ENCODE measurements at places on chromosomes 4 and X.

GRCh38 chr4:120070196-120070595 lies 3.5 kb upstream of the MAD2L1 start:
- DNase-seq = no peak

DNA sequence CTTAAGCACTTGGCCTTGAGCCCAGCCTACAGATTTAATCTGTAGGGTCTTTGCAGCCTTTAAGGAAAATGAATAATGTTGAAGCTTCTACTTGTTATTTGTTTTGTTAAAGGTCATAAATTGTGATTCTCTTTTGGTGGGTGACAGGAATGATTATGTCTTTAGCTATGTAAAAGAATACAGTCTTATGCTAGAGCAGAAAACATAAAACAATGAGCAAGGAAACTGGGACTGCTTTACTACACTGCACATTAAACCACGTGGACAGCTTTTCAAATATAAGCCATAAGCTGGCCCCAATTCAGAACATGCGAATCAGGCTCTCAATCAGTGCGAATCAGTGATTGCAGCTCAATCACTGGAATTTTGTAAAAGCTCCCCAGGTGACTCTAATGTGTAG lies 40.9 kb upstream of the TBC1D19 start:
- peak; percentile 13 for DNase-seq

- no peak for DNase-seq
Measured at GRCh38 chr4:35250761-35251160, 993.6 kb downstream of the ARAP2 start.

GRCh38 chr4:28562913-28563312 lies 1702.3 kb downstream of the STIM2 start:
- DNase-seq = no peak

- no peak for DNase-seq
Measured at GRCh38 chrX:37872303-37872655, 24.9 kb upstream of the DYNLT3 start.

DNA sequence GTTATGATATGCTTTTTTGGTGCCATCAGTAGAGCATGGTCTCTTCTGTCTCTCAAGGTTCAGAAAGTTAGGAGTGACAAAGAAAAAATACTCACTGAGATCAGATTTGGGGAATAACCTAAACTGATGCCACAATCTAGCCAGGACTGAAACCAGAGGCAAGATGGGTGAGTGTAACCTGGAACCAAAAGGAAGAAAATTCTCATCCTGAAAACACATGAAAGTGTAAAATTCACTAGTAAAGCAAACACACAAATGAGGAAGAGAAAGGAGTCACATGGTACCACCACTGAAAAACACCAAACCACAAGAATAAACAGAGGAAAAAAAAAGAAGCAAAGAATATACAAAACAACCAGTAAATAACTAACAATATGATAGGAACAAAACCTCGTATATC lies 96.4 kb downstream of the ANXA10 start:
- DNase-seq = no peak

GRCh38 chr4:164955107-164955805 lies 22.2 kb downstream of the TRIM61 start:
- no peak for DNase-seq

DNA sequence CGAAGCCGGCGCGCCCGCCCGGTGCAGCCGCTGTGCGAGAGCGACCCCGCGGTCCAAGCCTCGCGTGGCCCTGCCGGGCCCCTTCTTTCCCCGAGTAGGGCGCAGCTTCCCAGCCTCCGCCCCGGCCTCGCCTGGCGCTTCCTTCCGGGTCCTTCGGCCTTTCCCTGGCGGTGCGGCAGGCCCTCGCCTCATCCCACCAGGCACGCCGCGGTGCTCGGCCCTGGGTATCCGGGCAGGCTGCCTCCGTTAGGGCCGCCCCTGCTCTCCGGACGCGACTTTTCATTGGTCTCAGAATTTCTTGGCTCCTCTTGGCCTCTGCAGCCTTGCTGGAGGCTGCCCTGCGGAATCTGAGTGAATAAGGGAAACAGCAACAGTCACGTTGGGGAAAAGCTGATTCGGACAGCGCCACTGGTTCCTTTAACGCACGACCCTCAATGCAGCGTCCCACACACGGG lies 429 bp downstream of the UVSSA start:
- DNase-seq = peak; percentile 65

- no peak for DNase-seq
Measured at GRCh38 chr4:108954880-108955279, 192.0 kb upstream of the ETNPPL start.

GRCh38 chr4:81343046-81343445 lies 128.0 kb upstream of the PRKG2 start:
- no peak for DNase-seq

GRCh38 chrX:68894513-68895340 lies 65.9 kb downstream of the EFNB1 start:
- no peak for DNase-seq

DNA sequence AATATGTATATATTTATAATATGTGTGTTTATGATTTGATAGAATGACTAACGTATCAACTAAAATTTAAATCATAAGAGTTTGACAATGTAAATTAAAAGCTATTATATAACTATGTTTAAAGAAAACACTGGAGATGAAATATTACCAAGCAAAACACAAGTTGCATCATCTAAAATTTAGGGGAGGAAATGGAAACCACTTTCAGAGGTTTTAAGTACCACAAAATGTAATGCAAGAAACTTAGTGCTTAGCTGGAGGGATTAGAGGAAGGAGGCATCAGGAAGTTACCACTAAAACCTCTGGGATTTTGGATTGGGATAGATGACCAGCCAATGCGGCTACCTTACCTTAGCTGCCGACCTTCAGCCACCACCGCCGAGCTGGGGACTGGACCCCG lies 1192.1 kb upstream of the PRKX start:
- DNase-seq = no peak

GRCh38 chrX:40832723-40833122 lies 97.4 kb upstream of the MED14 start:
- no peak for DNase-seq

DNA sequence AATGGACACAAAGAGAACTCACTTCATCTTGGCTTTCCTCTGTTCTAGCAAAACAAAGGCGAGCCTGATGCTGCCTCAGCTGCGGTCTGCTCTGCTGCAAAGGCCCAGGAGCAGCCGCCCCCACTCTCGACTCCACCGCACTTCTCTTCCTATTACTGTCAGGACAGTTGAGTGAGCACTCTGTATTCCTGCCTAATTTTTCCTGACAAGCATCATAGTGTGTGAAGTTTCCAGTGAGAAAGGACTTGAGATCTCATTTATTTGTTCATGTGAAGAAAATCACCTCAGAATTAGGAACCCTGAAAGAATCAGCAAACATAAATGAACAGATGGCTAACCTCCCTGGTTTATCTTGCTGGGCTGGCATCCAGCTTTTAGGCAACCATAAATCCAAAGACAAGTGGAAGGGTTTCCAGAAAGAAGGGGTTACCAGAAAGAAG lies 15.6 kb downstream of the SCARB2 start:
- peak; percentile 53 for DNase-seq

GRCh38 chrX:97498093-97498492 lies 614.4 kb downstream of the RPA4 start:
- DNase-seq = no peak

DNA sequence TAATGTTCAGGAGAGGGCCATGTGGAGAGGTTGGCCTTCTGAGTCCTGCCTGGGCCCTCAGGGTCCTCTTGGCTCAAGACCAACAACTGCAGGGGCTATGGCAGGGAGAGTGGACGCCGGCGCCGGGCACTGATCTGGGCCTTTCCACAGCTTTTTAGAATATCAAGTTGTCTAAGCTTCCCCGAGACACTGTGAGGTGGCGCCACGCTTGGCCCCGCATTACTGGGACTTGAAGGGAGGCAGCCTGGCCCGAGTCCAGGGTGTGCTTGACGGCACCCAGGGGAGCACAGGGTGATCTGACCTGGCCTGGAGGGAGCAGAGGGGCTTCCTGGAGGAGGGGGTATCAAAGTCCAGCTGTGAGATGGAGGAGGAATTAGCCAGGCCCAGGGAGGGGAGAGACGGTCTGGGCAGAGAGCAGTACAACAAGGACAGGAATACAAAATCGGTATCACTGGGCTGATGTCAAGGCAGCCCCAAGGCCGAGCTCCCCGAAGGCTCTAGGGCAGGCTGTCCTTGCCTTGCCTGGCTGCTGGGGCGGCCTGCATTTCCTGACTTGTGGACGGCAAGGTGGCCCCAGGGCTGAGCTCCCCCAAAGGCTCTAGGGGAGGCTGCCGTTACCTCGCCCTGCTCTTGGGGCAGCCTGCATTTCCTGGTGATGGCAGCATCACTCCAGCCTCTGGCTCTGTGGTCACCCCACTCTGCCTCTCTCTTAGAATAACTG lies 28.1 kb downstream of the ABLIM2 start:
- DNase-seq = no peak

DNA sequence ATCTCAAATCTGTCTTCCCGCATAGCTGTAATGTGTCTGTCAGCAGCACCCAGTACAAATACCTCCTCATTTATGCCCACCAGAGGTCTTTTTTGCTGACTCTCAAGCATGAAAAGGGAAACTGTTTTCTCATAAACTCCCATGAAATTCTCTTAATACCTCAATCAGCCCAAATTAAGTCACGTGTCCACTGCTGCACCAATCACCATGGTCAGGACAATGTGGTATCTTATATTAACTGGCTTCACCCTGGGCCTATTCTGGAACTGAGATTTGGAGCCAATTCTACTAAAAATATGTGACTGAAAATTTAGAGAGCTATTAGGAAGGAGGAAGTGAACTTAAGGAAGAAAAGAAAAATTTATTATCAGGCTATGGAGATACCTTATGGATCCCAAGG lies 58.4 kb downstream of the IL21 start:
- DNase-seq = no peak

DNA sequence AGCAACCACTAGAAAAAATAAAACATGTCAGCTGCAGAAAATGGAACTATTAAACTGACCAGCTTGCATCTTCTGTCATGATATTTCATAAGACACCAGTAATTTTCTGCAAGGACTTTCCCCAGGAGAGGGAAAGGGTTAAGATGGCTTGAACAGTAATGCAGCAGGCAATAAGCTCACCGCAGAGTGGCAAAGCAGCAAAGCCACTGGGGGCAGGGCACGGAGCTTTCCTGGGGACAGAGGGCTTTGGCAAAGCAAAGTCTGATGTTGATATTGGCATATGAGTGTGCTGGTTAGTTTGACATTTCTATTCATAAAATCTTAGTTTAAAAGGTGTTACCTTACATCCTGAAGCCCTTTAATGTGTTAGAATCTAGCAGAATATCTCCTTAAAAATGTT lies 55.1 kb upstream of the NAP1L5 start:
- no peak for DNase-seq

GRCh38 chr4:1384675-1385372 lies 21.4 kb downstream of the NKX1-1 start:
- DNase-seq = no peak

GRCh38 chr4:15684498-15684897 lies 2.9 kb downstream of the FAM200B start:
- no peak for DNase-seq

- no peak for DNase-seq
Measured at GRCh38 chr4:90328558-90328957, 201.4 kb downstream of the CCSER1 start.

DNA sequence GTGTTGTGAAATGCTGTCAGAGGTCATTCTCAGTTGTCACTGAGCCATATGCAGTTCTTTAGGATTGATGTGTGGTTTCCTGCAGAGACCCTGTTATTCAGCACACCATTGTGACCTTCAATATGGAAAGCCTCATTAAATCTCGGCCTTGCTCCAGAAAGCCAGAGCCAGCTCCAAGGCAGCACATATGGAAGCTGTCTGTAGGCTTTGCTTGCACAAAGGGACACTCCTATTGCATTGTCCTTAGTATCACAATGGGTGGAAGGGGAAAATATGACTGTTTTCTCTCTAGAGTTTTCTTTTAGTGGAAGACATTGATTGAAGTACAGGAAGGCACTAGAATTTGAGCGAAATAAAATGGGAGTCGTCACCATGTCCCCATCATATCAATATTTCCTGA lies 179.0 kb downstream of the CEP135 start:
- peak; percentile 60 for DNase-seq

DNA sequence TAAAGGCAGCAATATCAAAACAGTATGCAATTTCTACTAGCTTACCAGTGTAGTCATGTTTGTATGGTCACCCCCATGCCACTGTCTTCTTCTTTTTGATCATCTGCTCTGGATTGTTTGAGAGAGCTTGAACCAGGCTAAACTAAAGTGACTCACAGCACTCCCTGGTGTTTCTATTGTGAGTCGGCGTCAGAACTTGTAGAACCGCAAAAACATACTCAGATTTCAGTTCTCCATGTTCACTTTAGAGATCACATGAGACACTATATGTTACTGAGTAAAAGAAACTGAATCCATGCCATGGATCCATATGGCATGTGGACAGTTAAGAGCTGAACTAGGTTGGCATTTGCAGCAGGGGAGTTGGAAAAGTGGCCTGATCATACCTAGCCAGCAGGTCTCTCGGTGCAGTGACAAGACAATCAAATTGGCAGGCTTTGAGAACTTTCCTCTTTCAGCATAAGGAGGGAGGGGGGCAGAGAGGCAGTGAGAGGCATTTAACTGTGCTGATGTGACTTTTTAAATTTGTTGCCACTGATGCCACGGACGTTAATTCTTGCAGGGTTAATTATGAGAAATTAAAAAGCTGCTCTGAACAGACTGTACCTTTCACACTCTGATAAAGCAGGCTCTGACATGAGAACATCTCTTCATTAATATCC lies 88.4 kb downstream of the AFF2 start:
- no peak for DNase-seq

GRCh38 chr4:110622841-110623717 lies at the start of gene PITX2:
PITX2 (minus strand) TSS chr4:110623077; CDS start chr4:110622460, 617 bp downstream.
- DNase-seq = peak; percentile 76

DNA sequence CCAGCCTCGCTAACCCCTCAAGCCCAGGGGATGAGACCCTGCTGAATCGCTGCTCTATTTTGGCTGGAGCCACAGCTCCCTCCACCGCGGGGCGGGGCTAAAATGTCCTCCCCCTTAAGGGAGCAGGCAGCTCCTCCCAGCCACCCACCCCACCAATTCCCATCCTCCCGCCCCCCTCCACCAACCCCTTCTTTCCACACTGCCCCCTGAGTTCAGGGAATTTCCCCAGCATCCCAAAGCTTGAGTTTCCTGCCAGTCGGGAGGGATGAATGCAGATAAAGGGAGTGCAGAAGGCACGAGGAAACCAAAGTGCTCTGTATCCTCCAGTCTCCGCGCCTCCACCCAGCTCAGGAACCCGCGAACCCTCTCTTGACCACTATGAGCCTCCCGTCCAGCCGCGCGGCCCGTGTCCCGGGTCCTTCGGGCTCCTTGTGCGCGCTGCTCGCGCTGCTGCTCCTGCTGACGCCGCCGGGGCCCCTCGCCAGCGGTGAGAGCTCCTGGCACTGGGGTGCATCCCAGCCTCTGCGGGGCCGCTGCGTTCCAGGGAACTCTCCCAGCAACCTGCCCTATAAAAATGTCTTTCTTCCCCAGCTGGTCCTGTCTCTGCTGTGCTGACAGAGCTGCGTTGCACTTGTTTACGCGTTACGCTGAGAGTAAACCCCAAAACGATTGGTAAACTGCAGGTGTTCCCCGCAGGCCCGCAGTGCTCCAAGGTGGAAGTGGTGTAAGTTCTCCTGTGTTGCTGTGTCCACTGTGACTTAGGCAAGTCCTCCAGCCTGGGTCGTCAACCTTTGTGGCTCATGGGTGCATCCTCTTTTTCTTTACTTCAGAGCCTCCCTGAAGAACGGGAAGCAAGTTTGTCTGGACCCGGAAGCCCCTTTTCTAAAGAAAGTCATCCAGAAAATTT lies at the start of gene CXCL6:
CXCL6 (plus strand) TSS at position 306 of the 907 bp plus-strand sequence; CDS start at position 379, 73 bp downstream.
- no peak for DNase-seq

GRCh38 chr4:8159537-8160232 lies 1.1 kb upstream of the ABLIM2 start:
- no peak for DNase-seq

Data from renal cortex interstitium (tissue), 15 donors.